IMR-90 (cell line): ENCODE measurements at places on chromosomes 16 and 17. TPM values are rescaled to one million over a fixed set of nuclear protein-coding genes. Genes with fewer than 3 reads are reported as not detected.
A peak's percentile ranks its signal among the peaks of the same experiment; 100 is the strongest.

The KRTAP2-1 gene
- not detected in 2 replicates for polyA plus RNA-seq

DNA sequence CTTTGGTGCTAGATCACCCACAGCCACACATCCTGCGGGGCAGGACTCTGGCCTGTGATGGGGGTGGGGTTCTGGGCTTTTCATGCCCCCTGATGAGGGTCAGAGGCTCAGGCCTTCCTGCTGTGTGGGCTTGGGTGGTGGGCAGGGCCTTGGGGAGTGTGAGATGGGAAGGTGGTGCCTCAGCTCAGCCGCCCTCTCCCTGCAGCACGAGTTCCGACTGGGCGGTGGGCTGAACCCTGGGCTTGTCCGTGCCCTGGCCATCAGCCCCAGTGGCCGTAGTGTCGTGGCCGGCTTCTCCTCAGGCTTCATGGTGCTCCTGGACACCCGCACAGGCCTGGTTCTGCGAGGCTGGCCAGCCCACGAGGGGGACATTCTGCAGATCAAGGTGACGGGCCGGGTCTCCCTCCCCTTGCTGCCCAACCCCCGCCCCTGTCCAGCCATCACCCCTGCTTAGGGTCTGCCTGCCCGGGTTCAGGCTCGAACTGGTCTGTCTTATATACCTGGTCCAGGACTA, 6.8 kb upstream of the SERPINF2 start:
- H3K27ac ChIP-seq: no peak overlapping the region
- H3K4me3 ChIP-seq: no peak overlapping the region
- no peak for DNase-seq
- H3K4me1 ChIP-seq: peaks cover 8% of the 10 kb centered on the region

The PDILT gene
- not detected in 2 replicates for polyA plus RNA-seq

- no peak overlapping the region for H3K4me3 ChIP-seq
- H3K4me1 ChIP-seq: peaks cover 17% of the 10 kb centered on the region
- no peak overlapping the region for H3K27ac ChIP-seq
- no peaks in the 10 kb centered on the region for H3K27me3 ChIP-seq
- H3K36me3 ChIP-seq: peaks cover 32% of the 10 kb centered on the region
- DNase-seq: no peak
Measured at GRCh38 chr17:75691801-75692626, 24.9 kb downstream of the SAP30BP start.

DNA sequence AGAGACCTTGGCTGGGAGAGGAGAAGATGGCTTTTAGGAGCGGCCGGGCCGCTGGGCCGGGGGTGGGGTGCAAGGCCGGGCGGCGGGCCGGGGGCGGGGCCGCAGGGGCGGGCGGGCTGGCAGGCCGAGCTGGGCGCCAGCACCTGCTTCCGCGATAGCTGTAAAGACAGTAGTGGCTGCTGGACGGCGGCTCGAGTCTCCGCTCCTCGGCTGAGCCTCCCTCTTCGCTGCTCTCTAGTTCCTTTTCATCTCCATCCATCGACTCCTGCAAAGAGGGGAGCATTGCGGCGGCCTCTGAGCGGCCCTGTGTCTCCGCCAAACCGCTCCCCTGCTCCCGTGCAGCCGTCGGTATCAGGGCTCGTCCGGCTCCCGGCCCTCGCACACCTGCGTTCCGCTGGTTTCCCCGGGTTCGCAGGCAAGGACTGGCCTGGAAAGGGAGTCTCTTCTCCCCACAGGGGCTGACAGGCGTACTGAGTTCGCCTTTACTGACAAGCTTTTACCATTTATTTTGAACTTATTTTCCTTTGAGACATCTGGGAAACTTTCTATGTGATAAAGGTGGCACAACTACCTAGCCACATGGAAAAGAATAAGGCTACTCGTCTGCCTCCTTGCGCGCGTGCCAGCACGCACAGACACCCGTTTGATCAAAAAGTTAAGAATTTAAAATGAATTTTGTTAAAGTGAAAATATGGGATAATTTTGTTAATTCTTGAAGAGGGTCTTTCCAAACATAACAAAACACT, at the start of gene C17orf75:
Gene C17orf75 (minus strand): TSS at position 317 of the 746 bp plus-strand sequence. CDS start 34 bp downstream, at position 283.
- no peaks in the 10 kb centered on the region for H3K27me3 ChIP-seq
- H3K4me3 ChIP-seq: peak within 1 kb of the TSS; percentile 96
- peak; percentile 70 for DNase-seq
- H3K36me3 ChIP-seq: peaks cover 7% of the 10 kb centered on the region

GRCh38 chr16:68144008-68144407, 58.8 kb downstream of the NFATC3 start:
- no peaks in the 10 kb centered on the region for H3K27me3 ChIP-seq
- H3K4me3 ChIP-seq: no peak overlapping the region
- H3K36me3 ChIP-seq: no peaks in the 10 kb centered on the region; the same call in 1 of the 2 replicates
- no peak for DNase-seq
- peaks cover 2% of the 10 kb centered on the region for H3K4me1 ChIP-seq

DNA sequence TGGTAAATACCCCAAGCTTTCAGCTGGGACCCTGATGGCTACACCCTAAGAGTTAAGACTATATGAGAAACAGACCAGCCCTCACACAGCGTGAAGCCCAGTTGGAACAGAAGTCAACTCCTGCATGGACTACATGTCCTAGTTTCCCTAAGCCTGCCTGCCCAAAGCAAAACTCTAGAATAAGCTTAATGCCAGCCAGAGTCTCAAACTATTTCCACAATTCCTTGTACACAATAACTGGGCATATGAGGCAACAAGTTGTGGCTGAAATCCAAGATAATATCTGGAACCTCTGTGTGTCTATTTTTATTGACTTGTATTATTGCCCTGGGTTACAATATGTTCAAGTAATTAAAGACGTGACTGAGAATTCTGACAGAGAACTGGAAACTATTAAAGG, 19.4 kb downstream of the MYH10 start:
- DNase-seq: no peak
- no peak overlapping the region for H3K27ac ChIP-seq
- H3K4me3 ChIP-seq: no peak overlapping the region

DNA sequence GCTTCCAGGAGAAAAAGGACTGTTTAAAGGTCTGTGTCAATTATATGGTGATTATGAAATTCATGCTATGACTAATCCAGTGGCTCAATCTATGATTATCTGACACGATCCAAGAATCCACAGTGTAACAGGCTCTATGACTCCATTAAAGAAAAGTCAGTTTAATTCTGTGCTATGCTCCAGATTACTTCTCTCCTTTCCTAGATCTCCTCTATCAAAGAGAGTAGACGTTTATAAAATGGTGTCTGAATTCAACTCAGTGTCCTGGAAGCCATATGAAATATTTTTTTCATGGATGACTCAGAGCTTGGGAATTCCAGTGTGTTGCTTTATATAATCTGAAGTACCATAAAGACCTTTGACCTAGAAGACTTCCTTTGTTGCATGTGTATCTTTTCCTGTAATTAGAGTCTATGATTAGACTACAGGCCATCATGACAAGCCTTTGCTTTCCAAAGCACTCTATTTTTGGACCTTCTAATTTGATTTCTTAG, 27.0 kb upstream of the NF1 start:
- peaks cover 10% of the 10 kb centered on the region for H3K4me1 ChIP-seq
- no peaks in the 10 kb centered on the region for H3K27me3 ChIP-seq
- peak; percentile 88 for DNase-seq
- no peak overlapping the region for H3K4me3 ChIP-seq

- H3K27ac ChIP-seq: no peak overlapping the region
- H3K4me3 ChIP-seq: no peak overlapping the region
- no peaks in the 10 kb centered on the region; the same call in 1 of the 2 replicates for H3K4me1 ChIP-seq
Measured at GRCh38 chr16:29756654-29757053, 10.9 kb upstream of the C16orf54 start.

GRCh38 chr16:2811703-2812471, 5.2 kb upstream of the PRSS21 start:
- no peak for DNase-seq
- no peak overlapping the region for H3K27ac ChIP-seq
- no peak overlapping the region for H3K4me3 ChIP-seq
- H3K4me1 ChIP-seq: no peaks in the 10 kb centered on the region
- H3K36me3 ChIP-seq: no peaks in the 10 kb centered on the region

DNA sequence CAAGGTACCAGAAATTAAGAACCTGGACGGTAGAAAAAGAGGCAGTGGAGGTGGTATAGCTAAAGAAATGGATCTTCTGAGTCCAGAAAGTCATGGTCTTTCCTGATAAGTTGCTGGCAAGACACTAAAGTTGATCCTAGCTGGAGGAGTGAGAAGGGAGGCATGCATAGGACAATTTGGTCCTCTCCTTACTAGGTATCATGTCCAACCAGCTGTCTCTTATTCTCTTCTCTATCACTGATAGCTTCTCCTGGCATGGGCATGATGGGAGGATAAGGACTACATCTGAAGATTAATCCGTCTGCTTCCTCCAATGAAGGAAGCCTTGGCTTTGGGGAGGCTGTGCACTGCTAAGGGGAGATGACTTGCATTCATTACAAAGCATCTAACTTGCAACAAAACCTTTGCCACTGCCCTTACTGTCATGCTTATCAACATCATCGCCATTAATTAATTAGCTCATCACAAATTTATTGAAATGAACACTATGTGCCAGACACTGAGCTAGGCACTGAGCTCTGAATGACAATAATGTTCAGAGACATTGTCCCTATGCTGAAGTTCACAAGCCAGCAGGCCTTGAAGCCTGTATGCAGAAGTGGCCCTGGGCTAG, 3.1 kb upstream of the FAM117A start:
- H3K4me1 ChIP-seq: no peaks in the 10 kb centered on the region
- H3K36me3 ChIP-seq: no peaks in the 10 kb centered on the region
- H3K4me3 ChIP-seq: no peak overlapping the region
- no peak overlapping the region for H3K27ac ChIP-seq
- peaks cover 20% of the 10 kb centered on the region for H3K27me3 ChIP-seq

GRCh38 chr17:8470447-8471047, 34.9 kb downstream of the NDEL1 start:
- no peak for DNase-seq
- peaks cover 6% of the 10 kb centered on the region; the same call in 1 of the 2 replicates for H3K4me1 ChIP-seq
- H3K4me3 ChIP-seq: no peak overlapping the region
- H3K27ac ChIP-seq: no peak overlapping the region

- no peaks in the 10 kb centered on the region; the same call in 1 of the 2 replicates for H3K27me3 ChIP-seq
- H3K27ac ChIP-seq: no peak overlapping the region
- H3K4me1 ChIP-seq: no peaks in the 10 kb centered on the region
Measured at GRCh38 chr17:34647511-34647910, 68.1 kb downstream of the TMEM132E start.

The KCNH4 gene
- 0.03 and 0.06 TPM in 2 replicates for polyA plus RNA-seq

The ESRP2 gene
- polyA plus RNA-seq: 0.07 and 0.14 TPM in 2 replicates

The MT1F gene
- 0.56 and 1.1 TPM in 2 replicates for polyA plus RNA-seq

GRCh38 chr17:63558441-63558840, 8.2 kb downstream of the DCAF7 start:
- H3K36me3 ChIP-seq: no peaks in the 10 kb centered on the region
- no peaks in the 10 kb centered on the region for H3K27me3 ChIP-seq
- DNase-seq: no peak
- H3K27ac ChIP-seq: no peak overlapping the region
- no peak overlapping the region for H3K4me3 ChIP-seq
- H3K4me1 ChIP-seq: peaks cover 4% of the 10 kb centered on the region; the same call in 1 of the 2 replicates

The PRCD gene
- 0.32 TPM in 2 replicates for polyA plus RNA-seq

DNA sequence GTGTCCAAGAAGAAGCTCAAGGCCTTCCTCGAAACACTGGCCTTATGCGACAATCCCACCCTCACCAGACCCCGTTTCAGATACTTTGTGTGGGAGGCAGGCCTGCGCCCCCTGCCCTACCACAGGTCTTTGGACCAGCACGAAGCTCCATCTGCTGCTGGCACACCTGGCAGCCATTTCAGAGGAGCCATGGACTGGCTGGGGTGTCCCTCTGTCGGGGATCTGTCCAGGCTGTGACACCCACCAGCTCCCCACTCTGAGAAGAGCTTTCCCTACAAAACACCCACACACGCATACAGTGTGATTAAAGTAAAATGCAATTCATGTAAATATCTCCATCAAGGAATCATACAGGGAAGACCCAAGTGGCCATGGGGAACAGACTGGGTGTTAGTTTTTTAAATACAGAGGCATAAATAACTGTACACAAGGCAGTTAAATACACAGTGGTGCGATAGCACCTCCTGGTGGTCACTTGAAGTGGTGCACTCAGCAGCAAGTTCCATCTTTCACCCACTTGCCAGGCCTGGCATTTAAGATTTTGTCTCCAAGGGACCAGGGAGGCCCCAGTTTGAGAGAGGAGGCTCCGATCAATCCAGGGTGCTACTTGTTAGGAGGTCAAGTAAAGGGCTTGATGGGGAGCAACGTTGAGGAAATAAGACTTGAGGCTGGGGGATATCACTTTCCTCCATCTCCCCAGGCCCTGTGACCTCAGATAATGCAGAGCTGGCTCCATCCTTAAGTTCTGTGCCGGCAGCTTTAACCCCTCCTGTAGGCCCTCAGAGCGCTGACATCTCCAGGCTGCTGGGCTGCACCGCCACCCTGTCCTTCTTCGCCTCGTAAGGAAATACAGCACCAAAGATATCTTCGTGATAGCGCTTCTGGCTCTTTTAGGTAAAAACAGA, 43.6 kb downstream of the NOS2 start:
- H3K27me3 ChIP-seq: no peaks in the 10 kb centered on the region; the same call in 1 of the 2 replicates
- peak; percentile 30 for DNase-seq
- H3K27ac ChIP-seq: no peak overlapping the region
- H3K4me3 ChIP-seq: no peak overlapping the region
- no peaks in the 10 kb centered on the region for H3K4me1 ChIP-seq
- no peaks in the 10 kb centered on the region for H3K36me3 ChIP-seq

The KRT34 gene
- 3.4 and 4.2 TPM in 2 replicates for polyA plus RNA-seq

- H3K27ac ChIP-seq: no peak overlapping the region
- no peaks in the 10 kb centered on the region for H3K4me1 ChIP-seq
- DNase-seq: no peak
- H3K4me3 ChIP-seq: no peak overlapping the region
Measured at GRCh38 chr16:23976524-23976923, 140.7 kb downstream of the PRKCB start.

The KRT28 gene
- polyA plus RNA-seq: not detected in 2 replicates

GRCh38 chr17:50063561-50064252, 7.8 kb downstream of the ITGA3 start:
- H3K27ac ChIP-seq: peak overlapping the region; percentile 94
- no peak overlapping the region for H3K4me3 ChIP-seq
- H3K36me3 ChIP-seq: peaks cover 6% of the 10 kb centered on the region
- peak; percentile 52 for DNase-seq
- no peaks in the 10 kb centered on the region for H3K27me3 ChIP-seq
- peaks cover 62% of the 10 kb centered on the region for H3K4me1 ChIP-seq

DNA sequence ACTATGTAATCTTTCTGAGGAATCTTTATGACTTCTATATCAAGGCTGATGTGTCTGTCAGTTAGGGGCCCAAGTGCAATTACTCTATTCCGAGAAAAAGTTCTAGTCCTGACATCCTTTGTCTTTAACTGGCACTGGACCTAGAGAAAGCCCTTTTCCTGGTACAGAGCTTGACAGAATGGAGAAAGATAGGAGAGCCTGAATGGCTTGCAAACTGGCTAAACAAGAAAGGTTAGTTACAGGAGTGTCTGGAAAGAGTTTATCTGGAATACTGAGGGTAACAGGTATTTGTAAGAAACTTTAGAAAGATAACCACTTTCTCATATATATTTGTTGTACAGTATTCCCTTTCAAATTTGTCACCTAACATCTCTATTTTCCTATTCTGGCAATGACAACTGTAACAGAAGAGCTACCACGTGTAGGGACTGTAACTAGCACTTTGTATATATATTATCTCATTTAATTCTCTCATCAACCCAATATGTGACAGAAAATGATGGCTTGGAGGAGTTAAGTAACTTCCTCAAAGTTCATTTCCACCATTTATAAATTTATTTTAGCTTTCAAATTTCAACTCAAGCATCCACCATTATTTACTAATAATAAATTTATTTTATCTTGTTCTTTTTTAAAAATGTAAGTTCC, 97.4 kb upstream of the C17orf78 start:
- no peak overlapping the region for H3K4me3 ChIP-seq
- peaks cover 5% of the 10 kb centered on the region for H3K36me3 ChIP-seq
- H3K27ac ChIP-seq: no peak overlapping the region
- no peak for DNase-seq
- H3K27me3 ChIP-seq: no peaks in the 10 kb centered on the region
- H3K4me1 ChIP-seq: peaks cover 3% of the 10 kb centered on the region
